NCI-H1436 (cell line): ENCODE measurements at places on chromosomes 6 and 20.
A peak's percentile ranks its signal among the peaks of the same experiment; 100 is the strongest.

- no peak for DNase-seq
These were observed 10.5 kb downstream of the ZC3H12D start for GRCh38 chr6:149474108-149474935.

DNA sequence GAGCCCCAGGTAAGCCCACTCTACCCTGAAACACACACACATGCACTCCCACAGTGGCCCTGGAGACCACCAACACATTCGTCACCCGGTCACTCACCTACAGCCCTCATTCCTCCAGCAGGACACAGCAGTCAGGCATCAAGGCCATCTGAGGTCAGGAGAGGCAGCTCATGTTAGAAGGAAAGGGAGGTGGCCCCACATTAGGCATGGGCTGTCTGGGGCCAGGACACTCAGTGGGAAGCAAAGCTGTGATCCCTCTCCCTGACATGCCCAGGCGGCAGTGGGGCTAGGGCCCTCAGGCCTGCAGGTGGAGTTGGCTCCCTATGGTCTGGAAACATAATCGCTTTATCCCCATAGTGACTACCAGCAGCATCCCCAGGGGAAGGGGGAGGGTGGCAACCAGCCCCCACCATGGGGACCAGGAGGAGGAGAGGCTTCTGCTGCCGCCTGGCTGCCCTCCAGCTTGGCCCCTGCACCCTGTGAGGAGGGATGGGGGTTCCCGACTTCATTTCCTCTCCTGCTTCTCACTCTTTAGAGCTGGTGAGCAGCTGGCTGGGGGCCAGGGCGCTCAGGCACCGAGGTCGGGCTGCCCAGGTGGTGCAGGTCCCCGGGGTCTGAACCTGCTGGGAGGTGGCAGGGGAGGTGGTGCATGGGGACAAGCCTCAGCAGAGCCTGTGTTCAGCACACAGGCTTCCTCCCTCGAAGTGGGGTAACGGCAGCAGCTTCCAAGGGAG lies 76.6 kb upstream of the CST7 start:
- peak; percentile 79 for DNase-seq

DNA sequence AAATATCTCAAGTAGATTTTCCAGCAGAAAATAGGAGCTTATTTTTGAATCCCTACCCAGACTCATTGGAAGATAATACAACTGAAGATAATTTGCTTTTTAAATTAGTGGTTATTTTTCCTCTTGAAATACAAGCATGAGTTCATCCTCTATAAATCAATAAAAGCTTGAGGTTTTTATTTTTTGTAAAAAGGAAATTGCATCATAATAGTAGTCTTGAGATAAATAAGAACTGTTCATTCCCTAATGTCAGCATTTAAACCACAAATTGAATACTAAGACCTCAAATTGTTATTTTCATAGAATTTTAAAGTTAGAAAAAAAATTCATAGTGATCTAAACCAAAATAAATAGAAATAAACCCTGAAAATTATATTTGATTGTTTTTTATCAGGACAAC lies 719.1 kb downstream of the CD109 start:
- DNase-seq, result no peak

DNA sequence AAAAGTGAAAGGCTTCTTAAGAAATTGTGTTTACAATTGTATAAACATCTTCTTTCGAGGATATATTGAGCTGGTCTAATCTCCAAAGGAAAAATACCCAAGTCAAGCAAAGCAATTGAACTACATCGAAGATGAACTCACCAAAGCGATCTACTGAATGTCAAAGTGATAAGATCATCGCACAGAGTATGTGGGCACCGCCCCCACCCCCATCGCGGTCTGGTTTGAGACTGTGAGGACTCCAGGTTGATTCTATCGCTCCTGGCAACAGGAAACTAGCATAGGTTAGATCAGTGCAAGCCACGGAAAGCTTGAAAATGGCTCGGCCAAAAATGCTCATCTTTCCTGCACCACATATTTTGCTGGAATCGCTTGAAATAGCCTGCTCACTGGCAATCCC lies 133.2 kb upstream of the RPS6KA2 start:
- no peak for DNase-seq

- peak; percentile 64 for DNase-seq
These were observed 16.7 kb upstream of the TBC1D20 start for GRCh38 chr20:478949-479429.

DNA sequence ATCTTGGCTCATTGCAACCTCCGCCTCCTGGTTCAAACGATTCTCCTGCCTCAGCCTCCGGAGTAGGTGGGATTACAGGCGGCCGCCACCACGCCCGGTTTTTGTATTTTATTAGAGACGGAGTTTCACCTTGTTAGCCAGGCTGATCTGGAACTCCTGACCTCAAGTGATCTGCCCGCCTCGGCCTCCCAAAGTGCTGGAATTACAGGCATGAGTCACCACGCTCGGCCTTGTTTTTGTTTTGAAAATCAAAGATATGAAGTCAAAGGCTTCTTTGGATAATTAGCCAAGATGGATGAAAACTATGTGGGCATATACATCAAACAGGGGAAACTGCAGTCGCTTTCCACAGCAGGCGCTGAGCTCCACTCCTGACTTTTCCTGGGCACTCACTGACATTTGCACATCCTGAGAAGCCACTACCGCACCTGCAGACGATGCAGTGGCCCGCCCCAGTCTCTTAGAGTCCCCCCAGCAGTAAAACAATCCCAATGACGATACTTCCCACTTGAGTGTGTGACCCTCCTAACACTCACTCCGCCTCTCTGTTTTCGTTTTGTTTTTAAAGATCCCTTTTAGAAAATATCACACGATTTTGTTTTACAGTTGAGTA lies 44.1 kb downstream of the GJA1 start:
- DNase-seq, result no peak

GRCh38 chr6:40376113-40376650 lies 211.0 kb downstream of the LRFN2 start:
- DNase-seq, result no peak

- DNase-seq, result no peak
These were observed 59.0 kb upstream of the MRAP2 start for GRCh38 chr6:83974409-83975050.

GRCh38 chr6:38525888-38526287 lies 113.8 kb downstream of the BTBD9 start:
- no peak for DNase-seq

DNA sequence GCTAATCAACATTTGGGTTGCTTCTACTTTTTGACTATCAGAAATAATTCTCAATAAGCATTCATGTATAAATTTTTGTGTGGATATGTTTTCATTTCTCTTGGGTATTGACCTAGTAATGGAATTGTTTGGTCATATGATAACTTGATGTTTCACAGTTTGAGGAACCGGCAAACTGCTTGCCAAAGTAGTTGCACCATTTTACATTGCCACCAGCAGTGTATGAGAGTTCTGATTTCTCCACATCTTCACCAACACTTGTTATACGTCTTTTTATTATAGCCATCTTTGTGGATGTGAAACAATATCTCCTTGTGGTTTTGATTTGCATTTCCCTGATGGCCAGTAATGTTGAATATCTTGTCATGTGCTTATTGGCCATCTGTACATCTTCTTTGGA lies 42.6 kb upstream of the TGM2 start:
- no peak for DNase-seq

DNA sequence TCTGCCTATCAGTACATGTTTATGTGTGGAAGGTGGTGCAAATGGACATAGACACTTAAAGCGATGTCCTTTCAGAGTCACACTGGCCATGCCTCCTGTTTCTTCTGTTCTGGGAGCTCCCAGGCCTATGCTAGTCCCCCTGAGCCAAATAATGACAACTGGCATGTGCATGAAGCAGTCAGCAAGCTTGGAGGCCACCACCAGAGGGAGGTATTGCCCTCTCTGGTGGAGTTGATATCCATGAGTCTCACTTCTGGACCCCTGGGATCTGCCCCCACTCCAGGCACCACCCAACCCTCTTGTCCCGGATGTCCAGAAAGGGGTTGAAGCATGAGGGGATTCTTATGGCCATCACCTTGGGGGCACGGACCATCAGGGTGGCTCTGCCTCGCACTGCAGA lies 172.2 kb downstream of the AIG1 start:
- DNase-seq, result no peak

DNA sequence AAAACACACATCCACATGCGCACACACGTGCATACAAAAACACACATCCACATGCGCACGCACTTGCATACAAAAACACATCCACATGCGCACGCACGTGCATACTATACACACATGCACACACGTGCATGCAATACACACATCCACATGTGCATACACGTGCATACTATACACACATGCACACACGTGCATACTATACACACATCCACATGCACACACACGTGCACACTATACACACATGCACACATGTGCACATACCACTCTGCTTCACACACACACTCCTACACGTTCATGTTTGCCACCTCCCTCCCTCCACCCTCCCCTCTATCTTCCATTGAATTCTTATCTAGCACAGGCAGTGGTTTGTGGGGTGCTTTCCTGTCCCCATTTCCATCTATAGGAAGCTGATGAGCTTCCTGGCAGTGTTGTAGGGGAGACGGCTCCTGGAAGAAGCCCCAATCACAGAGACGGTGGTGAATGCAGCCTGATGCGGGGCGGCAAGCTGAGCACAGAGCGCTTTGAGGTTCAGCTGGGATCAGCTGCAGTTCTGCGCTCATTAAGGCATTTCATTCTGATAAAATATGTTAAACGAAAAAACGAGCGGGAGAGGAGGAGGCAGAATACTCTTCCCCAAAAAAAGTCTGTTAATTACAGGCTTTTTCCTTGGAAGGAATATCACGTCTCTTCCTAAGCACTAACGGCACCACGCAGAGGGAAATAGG lies 287.7 kb downstream of the TAF4 start:
- no peak for DNase-seq

DNA sequence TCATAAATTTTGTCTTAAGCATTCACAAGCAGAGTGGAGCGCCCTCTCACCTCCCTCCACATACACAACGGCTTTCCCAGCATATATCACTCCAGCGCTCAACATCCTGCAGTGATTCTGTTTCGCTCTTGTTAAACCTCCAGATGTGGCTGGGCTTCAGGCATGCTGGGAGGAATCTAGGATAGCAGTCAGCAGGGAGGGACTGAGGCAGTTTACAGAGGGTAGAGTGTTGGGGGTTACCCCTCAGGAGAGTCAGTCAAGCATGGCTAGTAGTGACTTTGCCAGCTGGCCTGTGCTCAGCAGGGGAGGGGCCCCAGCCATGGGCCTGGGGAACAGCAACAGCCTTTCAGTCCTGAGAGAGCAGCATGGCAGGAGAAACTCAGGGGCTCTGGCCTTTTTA lies 161.4 kb upstream of the FLRT3 start:
- DNase-seq, result no peak

DNA sequence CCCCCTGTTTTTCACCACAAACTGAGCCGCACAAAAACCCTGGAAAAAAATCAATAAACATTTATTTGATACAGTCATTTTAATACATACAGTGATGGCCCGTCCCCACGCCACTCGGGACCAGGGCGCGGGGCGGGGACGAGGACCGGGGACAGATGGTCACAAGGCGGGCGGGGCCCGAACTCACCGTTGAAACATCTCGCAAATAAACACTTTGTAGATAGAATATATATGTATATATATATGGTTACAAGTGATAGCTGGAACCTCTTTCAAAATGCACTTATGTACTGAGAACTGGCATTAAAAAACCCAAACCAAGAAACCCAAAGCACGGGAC lies 418 bp upstream of the UCKL1 start:
- DNase-seq, result no peak

GRCh38 chr20:17854307-17854903 lies 114.2 kb downstream of the SNX5 start:
- DNase-seq, result no peak

GRCh38 chr6:114389111-114389510 lies 46.3 kb upstream of the HS3ST5 start:
- no peak for DNase-seq

DNA sequence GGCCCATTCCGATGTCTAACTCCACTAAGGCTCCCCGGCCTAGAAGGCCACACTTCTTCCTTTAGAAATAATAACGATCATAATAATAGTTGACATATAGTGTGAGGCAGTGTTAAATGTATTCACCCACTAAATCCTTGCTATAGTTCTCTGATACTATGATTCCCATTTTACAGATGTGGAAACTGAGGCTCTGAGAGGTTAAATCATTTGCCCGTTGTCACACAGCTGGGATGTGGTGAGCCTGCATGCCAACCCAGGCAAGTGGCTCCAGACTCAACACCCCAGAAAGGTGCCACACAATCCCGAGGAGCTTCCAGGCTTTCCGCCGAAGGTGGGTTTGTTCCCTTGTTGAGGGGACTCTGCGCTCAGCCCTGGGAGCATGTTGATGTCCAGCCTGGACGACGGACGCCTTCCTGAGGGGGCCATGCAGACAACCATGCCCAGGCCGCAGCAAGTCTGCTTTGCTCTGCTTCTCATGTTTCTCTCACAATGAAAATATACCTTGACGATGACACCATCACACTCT lies 104.6 kb upstream of the CDYL start:
- DNase-seq, result no peak

- no peak for DNase-seq
These were observed 59.6 kb downstream of the ZNF831 start for GRCh38 chr20:59223182-59223601.

GRCh38 chr20:62275219-62275618 lies 27.6 kb upstream of the ADRM1 start:
- no peak for DNase-seq

DNA sequence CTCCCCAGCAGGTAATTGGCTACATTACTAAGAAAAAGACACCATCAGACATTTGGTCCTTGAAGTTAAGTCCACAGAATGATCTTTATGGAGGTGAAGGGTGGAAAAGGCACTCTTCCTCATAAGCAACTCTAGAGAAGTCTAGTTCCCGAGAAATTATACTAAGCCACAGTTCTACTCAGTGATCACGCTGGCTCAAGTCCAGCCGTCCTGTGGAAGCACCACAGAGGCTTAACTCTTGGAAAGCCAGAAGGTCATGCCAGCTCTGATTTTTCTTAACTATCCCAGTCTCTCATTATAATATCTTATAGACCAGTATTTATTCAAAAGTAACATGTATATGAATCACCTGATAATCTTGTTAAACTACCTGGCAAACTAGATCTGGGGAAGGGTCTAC lies 258.5 kb downstream of the EYA4 start:
- no peak for DNase-seq
